ENCODE measurements at places on chromosomes 5 and 9.
A peak's percentile ranks its signal among the peaks of the same experiment; 100 is the strongest.

- no peak for DNase-seq
Measured at GRCh38 chr9:14706530-14707140, 13.4 kb upstream of the ZDHHC21 start.

DNA sequence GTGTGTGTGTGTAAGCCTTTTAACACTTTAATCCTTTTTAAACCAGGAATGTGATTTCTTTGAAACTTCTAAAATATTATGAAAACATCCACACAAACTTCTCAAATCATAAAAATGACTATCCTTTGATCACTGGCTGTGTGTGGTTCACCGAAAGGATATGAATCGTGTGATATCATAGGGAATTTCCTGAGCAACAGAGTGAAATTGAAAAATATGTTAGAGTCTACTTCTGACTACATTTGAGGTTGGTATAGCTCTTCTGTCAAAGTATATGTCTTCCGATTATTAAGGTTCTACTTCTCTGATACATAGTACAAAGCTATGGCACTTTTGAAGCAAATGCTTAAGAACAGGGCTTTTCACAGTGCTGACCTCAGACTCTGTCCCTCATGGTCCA, 40.3 kb downstream of the RGMB start:
- DNase-seq, result peak; percentile 32

- DNase-seq, result no peak
Measured at GRCh38 chr5:96825243-96825642, 17.5 kb upstream of the ERAP1 start.

DNA sequence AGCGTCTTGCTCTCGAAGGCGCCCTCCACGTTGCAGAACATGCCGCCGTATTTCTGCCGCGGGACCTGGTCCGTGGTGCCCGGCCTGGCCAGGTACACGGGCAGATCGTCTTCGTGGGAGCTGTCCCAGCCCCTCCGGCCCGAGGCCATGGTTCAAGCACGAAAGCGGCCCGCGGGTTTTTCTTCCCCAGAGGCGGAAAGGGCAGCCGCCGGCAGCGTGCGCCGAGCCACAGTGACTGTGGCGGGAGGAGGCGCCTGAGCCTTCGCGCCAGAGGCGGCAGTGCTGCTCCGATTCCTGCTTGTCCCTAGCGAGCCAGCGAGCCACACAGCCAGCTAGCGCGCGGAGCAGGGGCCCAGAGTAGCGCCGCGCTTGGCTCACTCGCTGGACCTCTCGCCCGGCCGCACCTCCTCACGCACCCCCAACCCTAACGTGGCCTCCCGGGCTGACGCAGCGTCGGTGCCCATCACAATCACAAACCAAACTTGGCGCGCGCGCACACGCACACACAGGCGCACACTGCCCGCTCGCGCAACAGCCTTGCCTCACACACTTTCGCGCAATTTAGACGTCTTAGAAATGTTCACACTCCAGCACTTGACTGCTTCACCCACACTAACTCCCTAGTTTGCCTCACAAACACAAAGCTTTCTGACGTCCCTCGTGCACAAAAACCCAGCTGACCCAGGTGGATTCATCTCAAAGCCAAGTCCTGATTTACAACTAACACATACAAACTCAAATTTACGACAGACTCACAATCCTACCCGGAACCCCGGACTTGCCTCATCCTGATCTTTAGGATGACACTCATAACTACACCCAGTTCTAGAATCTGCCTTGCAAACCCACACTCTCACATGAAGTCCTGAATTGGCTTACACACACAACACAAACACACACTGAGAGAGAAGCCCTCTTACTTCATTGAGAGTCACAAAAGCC, at the start of gene DPYSL3:
Gene DPYSL3, minus strand, starts transcription at position 359 of the 942 bp plus-strand sequence. Its CDS starts 210 bp downstream, at position 149.
- DNase-seq, result peak; percentile 70

DNA sequence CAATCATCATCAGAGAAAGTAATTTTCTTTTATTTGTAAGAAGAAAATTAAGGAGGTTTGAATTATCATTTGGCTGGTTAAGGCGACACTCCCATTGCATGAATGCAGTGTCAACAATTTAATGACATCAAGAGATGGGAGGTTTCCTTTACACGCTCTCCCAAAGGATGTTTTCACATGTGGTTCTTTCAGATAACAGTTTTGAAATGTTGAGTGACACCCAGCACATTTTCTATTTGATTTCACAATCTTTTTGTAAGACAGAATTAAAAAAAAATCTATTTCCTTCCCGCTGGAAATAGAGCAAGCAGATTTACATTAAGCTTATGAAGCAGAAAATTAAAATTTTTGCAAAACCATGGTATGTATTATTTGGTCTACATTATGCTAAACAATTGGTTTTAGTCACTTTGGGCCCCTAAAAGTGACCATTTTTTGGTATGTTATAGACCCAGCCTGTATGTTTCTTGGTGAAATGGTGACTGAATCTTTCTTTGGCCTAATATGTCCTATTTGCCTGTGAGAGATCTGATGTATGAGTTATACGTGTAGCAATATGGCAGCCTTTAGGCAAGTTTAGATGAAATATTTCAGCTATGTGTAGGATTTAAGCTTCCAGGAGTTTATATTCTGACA, 18.9 kb upstream of the ANKRD55 start:
- no peak for DNase-seq

- DNase-seq, result no peak
Measured at GRCh38 chr5:157309796-157310195, 43.9 kb downstream of the CYFIP2 start.

DNA sequence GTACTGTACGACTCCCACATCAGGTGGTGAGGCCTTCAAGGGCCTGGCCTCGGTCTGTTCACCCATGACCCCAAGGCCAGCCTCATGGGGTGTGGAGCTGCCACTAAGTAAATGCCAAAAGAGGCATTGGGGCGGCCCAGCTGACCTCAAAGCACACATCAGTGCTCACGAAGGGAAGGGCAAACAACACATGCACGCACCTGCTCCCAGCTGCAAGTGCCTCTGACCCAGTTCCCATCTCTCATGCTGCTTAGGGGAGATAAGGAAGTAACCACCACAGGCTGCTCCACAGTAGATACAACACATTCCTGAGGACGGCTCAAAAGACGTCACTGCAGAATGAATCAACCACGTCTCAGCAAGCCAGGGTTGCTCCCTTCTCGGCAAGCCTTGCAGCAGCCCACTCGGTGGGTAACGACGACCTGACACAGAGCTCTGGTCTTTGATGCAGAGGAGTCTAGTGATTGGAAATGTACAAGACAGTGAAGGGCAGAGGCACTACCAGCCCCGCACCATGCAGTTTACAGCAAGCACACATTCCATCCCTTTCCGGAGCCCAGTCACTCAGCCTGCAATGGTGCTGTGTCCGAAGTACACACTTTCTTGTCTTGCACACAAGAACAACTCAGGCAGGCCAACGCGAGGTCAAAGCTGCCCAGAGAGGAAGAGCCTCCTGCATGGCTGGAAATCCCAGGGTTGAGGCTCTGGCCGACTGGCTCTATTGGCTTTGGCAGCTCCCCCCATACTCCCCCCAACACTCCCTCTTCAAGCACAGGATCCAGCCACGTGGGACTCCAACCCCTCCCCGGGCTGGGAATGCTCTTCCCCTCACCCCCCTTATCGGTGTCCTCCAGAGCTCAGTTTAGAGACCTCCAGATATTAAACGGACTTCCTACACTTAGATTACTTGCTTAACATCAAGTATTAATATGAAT, 31.8 kb downstream of the FABP6 start:
- no peak for DNase-seq

DNA sequence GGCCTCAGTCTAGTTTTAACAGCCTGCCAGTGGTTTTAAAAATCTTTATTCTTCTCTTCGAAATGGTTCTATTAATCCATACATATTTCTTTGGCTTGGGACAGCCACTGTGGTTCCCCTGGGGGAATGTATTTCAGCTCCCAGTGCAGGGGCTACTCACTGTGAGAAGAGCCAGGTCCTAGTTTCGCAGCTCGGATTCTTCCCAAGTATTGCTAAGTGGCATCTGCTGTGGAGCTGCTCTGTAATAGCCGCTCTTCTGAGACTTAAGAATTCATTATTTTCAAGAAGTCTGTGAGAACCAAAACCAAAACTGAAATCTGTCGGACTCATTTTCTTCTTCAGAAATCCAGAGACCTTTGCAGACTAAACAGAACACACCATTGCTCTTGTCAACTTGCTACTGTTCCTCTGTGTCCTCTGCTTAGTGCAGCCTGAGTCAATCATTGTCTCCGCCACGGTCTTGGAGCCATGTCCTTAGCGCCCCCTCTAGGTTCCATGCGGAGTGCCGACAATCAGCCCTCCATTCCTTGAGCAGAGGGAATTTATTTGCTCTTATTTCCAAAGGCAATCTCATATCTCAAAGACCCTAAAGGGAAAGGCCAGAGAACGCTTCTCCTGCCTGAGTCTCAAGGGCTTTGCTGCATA, 478.2 kb downstream of the SPATA31D1 start:
- DNase-seq, result no peak

DNA sequence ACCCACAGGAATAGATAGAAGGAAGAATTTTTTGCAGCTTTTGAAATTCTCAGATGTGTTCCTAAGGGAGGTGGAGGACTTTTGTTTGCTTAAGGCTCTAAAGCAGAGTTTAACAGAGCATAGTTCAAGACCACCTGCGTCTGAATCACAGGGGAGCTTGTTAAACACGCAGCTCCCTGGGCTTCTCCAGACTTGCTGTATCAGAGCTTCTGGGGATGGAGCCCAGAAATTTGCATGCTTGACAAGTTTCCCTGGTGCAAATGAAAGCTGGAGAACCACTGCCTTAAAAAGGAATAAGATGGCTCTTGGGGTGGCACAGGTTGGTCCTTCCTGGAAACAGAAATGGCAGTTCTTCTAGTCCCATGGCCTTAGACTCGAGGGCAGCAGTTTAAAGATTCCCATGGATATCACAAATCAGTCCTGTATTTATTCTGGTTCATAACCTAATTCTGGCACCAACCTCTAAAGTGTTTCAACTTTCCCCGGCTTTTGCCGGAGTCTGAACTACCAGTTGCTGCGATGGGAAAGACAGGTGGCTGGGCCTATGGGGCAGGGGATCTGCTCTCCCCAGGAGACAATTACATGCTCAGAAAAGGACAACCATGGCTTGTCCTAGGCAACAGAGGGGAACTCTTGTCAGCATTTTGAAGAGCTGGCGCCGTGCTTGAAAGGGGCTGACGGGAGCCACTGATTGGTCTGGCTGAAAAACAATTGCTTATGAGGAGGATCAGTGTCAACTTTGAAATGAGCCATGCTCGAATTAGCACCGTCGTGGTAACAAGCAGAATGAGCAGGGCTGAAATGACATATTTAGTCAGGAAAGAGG, 599.6 kb downstream of the CCDC171 start:
- DNase-seq, result no peak

- DNase-seq, result no peak
Measured at GRCh38 chr9:131606896-131607567, 61.7 kb downstream of the PRRT1B start.

DNA sequence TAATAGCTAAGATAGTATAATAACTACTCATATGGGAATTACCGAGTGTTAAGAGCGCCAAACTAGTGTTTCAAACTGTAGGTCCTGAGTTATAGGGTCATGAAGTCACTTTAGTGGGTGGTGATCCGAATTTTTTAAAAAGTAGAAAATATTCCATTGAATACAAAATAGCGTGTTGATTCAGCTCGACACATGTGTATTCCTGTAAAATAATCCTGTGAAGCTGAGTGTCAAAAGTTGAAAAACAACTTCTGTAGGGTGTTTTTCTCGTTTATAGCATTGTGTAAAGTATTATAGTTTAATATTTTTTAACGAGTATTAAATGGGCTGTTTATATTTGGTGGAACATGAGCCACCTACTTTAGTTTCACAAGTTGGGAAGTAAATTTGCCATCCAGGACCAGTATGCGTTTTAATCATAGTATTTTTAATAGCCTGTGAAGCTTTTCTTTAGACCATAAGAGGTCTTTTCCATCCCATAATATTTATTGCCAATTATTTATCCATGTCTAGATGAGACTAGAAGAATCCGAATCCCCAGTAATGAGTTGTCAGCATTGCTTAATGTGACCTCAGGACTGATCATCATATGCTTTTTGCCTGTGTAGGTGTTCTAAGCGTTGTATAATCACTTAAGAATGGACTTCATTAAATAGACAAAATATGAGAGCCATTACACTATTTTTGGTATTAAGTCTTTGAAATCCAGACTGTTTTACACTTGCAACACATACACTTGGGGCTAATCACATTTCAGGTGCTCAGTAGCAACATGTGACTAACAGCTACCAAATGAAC, 84.1 kb downstream of the PTPDC1 start:
- DNase-seq, result peak; percentile 59

- no peak for DNase-seq
Measured at GRCh38 chr5:43020399-43020746, 19.7 kb downstream of the ANXA2R start.

DNA sequence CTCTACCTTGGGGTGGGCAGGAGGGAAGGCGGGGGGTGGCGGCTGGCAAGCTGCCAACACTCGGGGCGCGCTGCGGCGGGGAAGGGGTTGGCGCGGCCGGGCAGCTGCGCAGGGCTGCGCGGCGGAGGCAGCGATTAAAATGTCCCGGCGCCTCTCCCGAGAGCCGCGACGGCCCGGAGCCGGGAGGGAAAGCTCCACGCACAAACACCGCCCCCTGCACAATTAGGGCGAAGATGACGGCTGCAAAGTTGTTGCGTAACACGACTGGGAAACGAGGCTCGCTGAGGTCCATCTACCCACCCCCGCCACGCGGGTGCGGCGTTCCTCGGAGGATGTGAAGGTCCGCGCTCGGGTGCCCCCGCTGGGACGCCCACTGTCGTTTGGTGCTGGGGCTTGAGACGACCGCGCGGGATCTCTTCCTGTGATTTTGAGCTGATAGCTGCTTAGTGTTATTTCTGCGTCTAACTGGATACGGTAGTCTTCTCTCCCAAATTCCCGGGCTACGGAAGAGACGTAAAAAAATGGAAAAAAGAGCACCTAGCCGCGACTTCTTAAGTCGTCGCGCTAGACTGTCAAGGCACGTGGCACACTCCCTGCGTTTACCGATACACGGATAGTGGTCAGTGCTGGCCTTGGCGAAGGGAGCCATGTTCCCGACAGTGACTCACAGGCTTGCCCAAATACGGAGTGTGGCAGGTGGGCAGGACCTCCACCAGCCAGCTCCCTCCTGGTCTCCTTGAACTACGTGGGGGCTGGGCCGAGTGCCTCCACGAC, 958 bp upstream of the NFIL3 start:
- peak; percentile 66 for DNase-seq

GRCh38 chr9:117696154-117696553, 8.0 kb upstream of the TLR4 start:
- DNase-seq, result peak; percentile 88

DNA sequence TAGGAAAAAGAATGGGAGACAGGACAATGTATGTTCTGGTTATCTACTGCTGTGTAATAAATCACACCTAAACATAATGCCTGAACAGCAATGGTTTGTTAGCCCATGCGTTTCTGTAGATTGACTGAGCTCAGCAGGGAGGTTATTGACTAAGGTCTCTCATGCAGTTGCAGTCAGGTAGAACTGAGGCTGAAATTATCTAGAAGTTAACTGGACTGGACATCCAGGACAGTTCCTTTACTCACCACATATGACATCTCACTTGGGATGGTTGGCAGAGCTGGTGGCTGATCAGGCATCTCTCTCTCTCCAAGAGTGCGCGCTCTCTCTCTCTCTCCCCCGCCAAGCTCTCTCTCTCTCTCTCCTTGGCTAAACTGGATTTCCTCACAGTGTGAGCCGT, 8.9 kb upstream of the FOXB2 start:
- DNase-seq, result no peak

Data from mammary epithelial cell (primary cell).